Nephron progenitor cell (in vitro differentiated cells): ENCODE measurements at places on chromosomes 7 and 10.
A peak's percentile ranks its signal among the peaks of the same experiment; 100 is the strongest.

GRCh38 chr10:128178302-128178958, 52.2 kb upstream of the MKI67 start:
- peak; percentile 41 for DNase-seq

- no peak for DNase-seq
Observed at GRCh38 chr7:31720366-31720765, 33.4 kb downstream of the PPP1R17 start.

GRCh38 chr10:100969187-100970075, at the start of gene SEMA4G:
Gene SEMA4G (plus strand): TSS chr10:100969504. CDS start chr10:100972913, 3,409 bp downstream.
- DNase-seq = peak; percentile 82

DNA sequence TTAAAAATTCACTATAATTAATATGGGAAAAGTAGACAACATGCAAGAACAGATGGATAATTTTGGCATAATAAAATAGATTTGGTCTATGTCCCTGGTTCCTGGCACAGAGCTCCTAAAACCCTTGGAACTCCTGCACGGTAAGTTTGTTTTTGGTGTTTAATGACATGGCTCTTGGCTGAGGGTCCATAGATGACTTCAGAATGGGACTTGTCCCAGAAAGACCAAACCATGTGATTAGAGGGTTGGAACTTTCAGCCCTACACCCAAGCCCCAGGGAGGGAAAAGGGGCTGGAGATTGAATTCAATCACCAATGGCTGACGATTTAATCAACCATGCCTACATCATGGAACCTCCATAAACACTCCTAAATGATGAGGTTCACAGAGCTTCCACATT, 12.6 kb upstream of the GSDME start:
- no peak for DNase-seq

GRCh38 chr10:70714951-70715350, 42.6 kb downstream of the ADAMTS14 start:
- no peak for DNase-seq

DNA sequence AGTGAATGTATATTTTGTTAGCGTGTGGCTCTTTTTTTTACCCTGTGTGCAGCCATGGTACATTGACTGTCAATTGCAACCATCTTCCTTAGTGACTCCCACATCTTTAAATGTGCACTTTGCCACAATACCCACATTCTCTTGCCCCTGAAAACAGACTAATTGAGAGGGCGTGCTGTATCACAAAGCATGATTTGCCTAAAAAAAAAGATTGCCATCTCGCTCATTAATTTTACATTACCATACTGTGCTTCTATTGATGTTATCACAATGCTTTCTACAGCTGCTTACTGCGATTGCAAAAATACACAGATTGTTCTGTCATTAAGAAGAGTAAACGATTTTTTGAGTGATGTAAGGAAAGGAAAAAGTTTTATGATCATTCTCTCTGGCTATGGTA, 613.1 kb upstream of the NRP1 start:
- DNase-seq = no peak

DNA sequence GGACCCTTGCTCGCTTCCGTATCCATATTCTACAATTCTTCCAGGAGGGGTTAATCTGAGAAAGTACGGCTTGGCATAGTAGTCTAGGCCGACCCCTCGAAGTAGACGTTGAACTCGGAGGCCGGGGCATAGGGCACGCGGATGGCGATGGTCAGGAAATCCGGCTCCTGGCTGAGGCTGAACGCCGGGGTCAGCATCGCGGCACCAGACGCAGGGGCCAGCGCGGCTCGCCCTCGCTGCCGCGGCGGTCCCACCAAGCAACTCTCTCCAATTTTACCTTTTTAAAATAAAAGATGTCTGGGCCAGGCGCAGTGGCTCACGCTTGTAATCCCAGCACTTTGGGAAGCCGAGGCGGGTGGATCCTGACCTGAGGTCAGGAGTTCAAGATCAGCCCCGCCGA, 7.3 kb upstream of the SGMS1 start:
- no peak for DNase-seq

- no peak for DNase-seq
Observed at GRCh38 chr7:134720091-134720935, 59.1 kb upstream of the CALD1 start.

- DNase-seq = no peak
Observed at GRCh38 chr7:106193661-106194060, 81.5 kb upstream of the SYPL1 start.

- DNase-seq = no peak
Observed at GRCh38 chr10:17340144-17340829, 112.2 kb downstream of the VIM start.

GRCh38 chr7:51366930-51367613, 50.5 kb upstream of the COBL start:
- DNase-seq = peak; percentile 48

DNA sequence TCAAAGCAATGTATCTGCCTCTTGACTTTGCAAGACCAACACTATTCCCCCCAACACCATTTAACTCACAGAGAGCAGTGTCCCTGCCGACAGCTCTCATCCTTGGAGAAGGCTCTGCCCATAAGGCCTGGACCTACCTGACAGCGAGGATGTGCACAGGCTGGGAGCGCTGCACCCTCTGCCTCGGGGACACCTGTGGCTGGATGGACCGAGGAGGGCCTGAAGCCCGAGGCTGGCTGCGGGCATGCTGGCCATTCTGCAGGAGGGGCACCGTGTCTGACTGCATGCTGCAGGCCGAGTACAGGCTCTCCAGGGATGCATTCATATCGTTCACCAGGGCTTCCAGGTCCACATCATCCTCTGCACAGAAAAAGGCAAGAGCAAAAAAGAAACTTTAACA, 108.4 kb downstream of the GRB10 start:
- no peak for DNase-seq

- DNase-seq = no peak
Observed at GRCh38 chr7:18290865-18291264, 204.7 kb upstream of the HDAC9 start.

DNA sequence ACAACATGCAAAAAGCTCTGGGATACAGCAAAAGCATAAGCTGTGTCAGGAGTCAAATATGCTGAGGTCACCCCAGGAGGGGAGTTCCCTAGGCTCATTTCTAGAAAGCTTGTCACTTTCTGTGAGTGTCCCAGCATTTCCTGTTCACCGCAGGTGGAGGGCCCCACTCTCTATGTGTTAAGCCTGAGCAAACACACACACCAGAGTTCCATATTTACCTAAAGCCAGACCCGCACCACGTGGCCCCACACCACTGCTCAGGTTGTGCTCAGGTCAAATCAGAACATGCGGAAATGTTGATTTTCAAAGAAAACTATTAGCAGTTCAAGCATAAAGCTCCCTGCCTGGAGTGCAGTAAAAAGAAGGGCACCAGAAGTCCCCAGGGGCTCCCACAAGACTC, 259.6 kb upstream of the PPP2R2D start:
- no peak for DNase-seq

GRCh38 chr7:30276203-30276900, 8.0 kb upstream of the ZNRF2 start:
- DNase-seq = peak; percentile 38

GRCh38 chr10:123044391-123044790, 35.6 kb downstream of the ACADSB start:
- no peak for DNase-seq

DNA sequence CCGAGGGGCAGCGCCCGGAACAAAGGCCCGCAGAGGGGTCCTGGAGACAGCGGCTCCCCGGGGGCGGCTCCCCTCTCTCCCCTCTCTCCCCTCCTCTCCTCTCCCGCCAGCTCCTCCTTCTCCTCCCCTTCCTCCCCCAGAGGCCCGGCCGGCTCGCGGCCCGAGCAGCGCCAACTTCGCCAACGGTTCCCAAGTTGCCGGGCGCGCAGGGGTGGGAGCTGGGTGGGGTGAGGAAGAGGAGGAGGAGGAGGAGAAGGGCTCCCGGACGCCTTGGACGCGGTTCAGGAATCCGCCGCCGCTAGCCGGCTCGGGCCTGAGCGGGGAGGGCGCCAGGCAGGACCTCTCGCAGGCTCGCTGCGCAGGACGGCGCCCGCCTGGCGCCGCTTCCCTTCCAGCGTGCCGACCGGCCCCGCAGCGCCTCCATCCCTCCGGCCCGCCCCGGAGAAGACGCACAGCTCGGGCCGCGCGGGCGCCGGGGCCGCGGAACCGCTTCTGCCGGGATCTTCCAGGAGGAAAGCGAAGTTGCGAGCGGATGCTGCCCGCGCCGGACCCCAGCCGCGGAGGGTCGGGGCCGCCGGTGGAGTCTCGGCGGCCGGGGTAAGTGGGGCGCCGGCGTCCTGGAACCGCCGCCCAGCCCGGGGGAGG, at the start of gene CHST3:
TSS of gene CHST3 (plus strand) at position 298 of the 645 bp plus-strand sequence. CDS start 41,448 bp downstream, outside the sequence.
- peak; percentile 70 for DNase-seq

DNA sequence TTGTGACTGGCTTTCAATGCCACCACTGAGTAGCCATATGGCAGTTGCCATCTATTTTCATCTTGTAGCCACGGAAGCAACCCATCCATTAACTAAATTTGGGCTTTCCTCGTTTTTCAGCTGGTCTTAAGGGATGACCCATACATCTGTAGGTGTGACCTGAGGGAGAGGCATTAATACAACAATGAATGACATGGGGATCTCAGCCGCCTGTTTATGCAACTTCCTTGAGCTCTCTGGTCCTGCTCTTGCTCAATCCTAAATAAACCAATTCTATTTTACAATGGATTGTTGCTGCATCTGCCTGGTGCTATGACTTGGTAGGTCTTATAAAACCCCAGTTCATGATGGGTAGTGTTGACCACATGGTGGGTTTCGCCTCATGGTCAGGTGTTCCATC, 21.9 kb upstream of the ADAM22 start:
- DNase-seq = no peak

DNA sequence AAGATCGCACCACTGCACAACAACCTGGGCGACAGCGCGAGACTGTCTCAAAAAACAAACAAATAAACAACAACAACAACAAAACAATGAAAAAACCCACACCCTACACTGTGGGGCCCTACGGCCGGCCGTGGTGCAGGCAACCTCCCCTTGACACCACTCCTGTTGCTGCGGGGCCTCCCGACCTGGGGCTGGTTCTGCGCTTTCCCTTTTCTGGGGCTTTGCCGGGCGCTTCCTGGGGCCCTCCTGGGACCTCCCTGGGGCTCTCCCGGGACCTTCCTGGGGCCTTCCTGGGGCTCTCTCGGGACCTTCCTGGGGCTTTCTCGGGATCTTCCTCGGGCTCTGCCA, 46.6 kb downstream of the INSIG1 start:
- DNase-seq = no peak

DNA sequence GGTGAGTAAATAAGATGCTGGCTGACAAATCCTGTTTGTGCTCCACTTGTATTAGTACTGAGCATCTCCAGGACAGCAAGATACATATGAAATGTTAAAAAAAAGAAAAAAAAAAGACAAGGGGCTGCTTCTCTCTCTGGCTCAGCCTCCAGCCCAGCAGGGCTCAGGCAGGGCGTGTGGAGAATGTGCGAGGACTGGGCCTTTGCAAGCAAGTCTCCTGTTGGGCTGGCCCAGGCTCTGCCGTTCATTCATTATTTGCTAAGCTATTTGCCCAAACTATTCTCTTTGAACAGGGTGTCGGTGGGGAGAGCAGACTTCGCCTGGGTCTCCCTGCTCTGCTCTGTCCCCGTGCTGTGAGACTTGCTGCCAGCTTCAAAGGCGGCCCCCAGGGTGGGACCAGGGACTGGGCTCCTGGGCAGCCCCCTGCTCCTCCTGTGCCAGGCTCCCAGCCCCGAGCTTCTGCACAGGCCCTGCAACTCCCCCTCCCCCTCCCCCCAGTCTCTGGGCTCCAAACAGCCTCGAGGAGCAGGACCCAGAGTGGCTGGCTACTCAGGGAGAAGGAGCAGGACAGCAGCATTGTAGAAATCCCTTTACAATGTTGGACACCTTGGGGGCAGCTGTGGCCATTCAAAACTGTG, 25.6 kb upstream of the MGMT start:
- DNase-seq = no peak

DNA sequence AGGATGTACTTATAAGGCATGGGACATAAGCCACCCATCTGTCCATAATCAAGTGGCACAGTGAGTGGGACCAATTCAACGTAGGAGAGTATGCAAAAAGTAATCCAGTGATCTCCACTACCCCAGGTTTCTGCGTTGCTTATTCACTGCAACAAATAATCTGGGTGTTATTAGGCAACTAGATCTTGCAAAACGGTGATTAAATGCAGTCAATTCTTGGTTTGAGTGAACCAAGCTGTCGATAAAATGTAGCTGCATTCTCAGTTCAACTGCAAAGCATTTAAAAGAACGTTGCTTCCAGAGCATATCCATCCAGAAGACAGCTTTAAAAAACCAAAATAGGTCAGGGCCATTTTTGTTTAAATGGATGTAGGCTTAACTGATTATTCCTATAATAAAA, 5.0 kb downstream of the LSMEM1 start:
- DNase-seq = no peak

DNA sequence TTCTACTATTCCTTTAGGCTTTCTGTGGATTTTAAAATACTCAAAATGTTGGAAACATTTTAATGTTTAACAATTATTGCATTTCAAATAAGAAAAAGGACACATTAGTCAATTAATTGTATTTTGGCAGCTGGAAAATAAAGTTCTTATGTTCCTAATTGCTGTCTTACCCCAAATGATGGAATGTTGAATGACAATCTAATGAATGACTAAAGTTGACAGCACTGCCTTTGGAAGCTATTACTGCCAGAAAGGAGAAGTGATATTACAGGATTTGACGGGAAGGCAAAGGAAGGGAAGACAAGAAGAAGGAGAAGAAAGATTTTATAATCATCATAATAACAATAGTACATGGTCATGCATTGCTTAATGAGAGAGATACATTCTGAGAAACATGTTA, 23.4 kb upstream of the TMEM229A start:
- DNase-seq = no peak

DNA sequence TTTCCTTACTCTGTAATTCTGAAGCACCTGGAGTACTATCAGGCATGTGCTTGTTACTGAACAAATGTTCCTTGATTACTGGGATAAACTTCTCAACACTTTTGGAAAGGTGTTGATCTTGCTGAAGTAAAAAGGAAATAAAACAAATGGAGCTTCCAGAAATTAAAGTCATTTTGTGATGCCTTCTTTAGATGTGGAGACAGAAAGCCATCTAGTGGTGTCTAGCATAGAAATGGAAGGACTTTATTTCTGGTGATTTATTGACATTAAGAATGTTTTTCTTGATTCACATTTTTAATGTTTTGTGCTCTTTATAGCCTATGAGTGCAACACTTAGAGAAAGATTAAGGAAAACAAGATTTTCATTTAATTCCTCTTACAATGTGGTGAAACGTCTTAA, 1.4 kb downstream of the SFR1 start:
- no peak for DNase-seq

- DNase-seq = no peak
Observed at GRCh38 chr10:97053276-97053675, 132.5 kb downstream of the SLIT1 start.

DNA sequence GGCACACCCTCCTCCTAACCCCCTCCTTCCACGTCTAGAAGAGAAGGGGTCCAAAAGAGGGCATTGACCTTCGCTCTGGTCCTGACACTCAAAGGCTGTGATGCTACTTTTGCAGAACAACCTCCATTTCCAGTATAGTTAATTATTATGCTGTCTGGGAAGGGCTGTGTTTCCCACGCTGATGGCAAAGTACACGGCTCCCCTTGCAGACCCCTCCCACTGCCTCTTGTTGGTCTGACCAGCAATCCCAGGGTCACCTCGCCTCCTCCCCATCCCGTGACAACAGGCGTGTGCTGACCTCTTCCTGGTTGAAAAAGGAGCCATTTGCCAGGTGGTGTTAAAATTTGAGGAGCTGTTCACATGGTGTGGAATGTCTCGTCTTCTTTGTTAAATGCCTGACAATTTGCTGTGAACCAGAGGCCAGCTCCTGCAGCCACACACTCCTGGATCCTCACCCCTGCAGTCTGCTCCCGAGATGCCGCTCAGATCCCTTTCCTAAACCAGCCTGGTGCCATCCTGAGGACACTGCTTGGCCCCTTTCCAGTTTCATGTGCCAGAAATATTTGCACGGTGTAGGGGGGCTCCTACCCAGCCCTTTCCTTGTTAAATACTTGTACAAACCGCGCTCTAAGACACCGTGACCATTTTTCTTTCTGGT, 321.7 kb downstream of the WDR37 start:
- DNase-seq = peak; percentile 26
